Activated gamma-delta T cell treated with anti-CD3 and anti-CD28 coated beads, Interleukin-2, amount 50 U/mL, for 16 hours (primary cell): ENCODE measurements at places on chromosomes 11 and 22.

GRCh38 chr22:42299586-42300258 is 29.3 kb upstream of the TCF20 start:
- DNase-seq = no peak

DNA sequence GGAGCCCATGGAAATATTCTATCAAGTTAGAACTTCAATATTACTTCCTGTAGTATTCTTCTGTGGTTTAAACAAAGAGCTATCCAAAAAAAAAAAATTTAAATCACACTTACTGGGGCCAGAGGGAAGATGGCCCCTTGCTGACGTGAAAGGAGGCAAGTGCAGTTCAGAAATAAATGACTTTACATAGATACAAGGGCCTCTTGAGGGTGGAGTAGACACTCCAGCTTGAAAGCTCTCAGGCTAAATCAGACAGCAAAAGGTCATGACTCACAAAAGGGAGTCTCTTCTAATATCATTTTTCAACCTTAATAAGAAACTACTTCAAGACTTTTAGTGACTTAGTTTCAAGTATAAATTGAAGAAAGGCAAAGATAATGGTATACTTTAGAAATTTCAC is 1160.3 kb downstream of the FAM181B start:
- no peak for DNase-seq

GRCh38 chr11:18012122-18012905 is 533 bp downstream of the SERGEF start:
- no peak for DNase-seq

- no peak for DNase-seq
These were observed 321.6 kb upstream of the B3GAT1 start for GRCh38 chr11:134733646-134734045.

DNA sequence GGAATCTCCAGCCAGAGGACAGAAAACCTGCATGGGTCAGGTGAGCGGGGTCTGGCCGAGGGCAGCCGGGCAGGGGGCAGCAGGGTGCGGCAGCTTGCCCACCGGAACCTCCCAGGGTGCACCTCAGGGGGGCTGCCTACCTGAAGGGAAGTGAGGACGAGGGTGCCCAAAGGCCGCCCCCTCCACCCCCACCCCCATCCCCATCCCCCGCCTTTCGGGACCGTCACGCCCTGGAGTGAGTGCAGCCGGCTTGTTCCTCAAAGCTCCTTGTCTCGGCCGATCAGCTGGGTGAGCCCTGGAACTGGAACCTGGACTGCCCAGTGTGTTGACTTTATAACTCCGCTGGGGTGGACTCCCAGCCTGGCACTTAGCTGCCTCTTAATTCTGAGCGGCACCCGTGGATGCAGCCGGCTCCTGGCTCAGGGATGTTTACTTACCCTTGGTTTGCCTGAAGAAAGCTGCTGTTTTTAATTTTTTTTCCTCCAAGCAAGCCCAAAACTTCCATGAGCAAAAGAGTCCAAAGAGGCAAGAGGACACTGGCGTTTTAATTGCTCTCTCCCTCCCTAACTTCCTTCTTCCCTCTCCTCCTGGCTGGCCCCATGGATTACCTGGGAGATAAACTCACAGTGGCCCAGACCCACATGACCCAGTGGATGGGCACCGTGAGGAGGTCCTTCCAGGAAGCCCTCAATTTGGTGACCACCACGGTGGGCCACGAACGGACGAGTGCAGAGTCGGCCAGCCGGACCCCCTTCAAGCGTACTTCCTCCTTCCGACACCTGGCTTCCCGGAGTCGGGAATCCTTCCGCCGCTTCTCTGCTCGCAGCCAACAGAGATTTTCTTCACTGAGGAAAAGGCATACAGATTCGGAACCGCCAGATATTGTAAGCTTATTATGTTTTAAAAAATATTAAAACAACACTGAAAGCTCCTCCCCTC is 87.8 kb upstream of the CRYBB3 start:
- DNase-seq = no peak

GRCh38 chr11:70517988-70518907 is 119.9 kb downstream of the CTTN start:
- DNase-seq = no peak

DNA sequence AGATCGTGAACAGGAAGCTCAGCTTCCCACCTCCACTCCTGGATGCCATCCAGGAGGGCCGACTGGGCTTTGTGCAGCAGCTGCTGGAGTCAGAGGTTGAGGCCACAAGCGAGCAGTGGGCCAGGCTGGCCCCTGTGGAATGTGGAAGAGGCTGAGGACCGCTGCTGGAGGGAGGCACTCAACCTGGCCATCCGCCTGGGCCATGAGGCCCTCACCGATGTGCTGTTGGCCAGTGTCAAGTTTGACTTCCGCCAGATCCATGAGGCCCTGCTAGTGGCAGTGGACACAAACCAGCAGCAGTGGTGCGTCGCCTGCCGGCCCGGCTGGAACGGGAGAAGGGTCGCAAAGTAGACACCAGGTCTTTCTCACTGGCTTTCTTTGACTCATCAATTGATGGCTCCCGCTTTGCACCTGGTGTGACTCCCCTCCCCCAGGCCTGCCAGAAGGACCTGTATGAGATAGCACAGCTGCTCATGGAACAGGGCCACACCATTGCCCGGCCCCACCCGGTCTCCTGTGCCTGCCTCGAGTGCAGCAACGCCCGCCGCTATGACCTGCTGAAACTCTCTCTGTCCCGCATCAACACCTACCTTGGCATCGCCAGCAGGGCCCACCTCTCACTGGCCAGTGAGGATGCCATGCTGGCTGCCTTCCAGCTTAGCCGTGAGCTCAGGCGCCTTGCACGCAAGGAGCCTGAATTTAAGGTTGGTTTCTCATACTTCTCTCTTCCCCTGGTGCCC is 24.9 kb downstream of the ART5 start:
- DNase-seq = no peak

- DNase-seq = no peak
These were observed 32.8 kb downstream of the ARHGAP20 start for GRCh38 chr11:110679323-110679975.

DNA sequence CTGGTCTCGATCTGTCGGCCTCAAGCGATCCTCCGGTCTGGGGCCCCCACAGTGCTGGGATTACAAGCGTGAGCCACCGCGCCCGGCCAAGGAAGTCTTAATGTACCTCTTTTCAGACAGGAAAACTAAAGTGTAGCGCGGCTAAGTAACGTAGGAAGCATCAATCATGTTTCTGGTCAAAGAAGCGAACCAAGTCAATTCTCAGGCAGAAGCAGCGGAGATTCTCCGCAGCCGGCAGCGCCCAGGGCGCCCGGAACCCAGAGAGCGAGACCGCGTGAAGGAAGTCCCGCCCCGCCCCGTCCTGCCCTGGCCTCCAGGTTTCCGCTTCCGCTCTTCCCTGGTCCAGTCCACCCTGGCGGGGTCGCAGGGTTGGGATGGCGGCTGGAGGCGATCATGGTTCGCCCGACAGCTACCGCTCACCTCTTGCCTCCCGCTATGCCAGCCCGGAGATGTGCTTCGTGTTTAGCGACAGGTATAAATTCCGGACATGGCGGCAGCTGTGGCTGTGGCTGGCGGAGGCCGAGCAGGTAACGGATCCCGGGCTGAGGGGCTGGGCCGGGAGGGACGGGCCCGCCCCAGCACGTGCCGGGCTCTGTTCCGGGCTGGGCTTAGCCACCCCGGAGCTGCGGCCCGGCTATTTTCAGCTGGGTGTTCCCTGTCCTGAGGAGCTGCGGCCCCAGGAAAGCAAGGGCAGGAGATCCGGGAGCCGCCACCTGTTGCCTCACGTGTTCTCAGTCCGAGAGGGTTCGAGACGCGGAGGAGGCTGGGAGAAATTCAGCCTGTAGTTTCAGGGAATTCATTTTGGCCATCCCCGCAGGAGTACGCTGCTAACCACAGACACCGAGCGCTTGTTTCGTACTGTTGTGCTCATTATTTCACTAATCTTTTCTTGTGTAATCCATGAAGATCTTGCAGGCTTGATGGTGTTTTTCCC is at the start of gene ADSL:
TSS of gene ADSL (plus strand) at position 316 of the 934 bp plus-strand sequence. CDS start at position 375, 59 bp downstream.
- DNase-seq = peak; percentile 74

DNA sequence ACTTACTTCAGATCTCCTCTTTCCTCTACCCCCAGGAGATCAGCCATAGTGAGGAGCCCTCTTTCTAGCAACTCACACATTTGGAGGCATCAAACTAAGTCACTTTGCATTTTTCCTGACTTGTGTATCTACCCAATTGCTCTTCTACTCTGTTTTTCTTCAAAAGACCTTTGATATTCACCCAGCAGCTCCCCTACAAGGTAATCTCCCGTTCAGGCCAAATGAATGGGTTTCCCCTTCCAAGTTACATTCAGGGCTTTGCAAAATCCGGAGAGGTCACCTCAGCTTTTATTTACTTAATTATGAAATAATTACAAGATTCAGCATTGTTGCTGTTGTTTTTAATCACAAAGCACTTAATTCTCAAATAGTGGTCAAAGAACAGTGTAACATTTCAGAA is 6.1 kb downstream of the LARGE1 start:
- no peak for DNase-seq

- no peak for DNase-seq
These were observed 30.9 kb upstream of the OR56A1 start for GRCh38 chr11:6061475-6061874.

DNA sequence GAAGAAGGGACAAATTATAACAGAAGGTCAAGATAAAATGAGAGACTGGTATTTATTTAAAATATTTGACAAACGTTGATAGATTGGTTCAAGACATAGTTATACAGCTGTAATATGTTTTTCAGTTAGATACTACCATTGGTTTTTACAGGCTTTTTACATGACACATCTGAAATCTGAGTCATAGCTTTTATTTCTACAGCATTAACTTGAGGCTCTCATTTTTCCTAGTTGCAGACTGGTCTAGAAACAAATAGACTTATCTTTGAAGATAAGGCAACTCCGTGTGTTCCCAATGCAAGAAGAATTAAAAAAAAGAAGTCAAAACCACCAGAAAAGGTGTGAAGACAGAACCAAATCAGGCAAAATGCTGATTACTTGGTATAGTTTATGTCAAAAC is 31.3 kb downstream of the CEP57 start:
- DNase-seq = no peak

DNA sequence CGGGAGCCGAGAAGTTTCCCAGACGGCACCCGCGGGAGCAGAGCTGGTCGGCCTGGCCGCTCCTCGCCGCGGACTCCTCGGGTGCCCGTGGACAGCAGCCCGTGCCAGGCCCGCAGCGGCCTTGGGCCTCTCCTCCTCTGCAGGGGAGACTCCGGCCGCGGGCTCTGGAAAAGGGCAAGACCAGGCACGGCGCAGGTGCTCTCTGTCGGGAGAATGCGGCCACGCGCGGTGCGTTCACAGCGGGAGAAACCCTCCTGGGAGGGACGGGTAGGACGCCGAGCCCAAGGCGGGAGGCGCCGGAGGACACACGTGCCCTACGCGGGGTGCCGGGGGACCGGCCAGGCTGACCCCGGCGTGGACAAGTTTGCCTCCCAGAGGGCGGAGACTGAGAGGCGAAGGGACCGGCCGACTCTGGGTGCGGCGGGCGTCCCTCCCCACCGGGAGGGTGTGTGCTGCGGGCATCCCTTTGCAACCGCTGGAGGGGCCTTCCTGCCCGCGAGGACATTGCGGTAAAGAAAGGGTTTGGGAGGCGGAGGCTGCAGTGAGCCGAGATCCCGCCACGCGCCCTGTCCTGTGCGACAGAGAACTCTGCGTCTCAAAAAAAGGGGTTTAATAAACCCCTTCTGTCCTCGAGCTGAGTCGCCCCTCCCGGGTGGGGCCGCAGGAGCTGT is 2.3 kb downstream of the IFITM1 start:
- DNase-seq = no peak

GRCh38 chr11:8754241-8754640 is 71.6 kb downstream of the RPL27A start:
- no peak for DNase-seq

GRCh38 chr11:133895551-133895950 is 50.2 kb upstream of the SPATA19 start:
- no peak for DNase-seq

DNA sequence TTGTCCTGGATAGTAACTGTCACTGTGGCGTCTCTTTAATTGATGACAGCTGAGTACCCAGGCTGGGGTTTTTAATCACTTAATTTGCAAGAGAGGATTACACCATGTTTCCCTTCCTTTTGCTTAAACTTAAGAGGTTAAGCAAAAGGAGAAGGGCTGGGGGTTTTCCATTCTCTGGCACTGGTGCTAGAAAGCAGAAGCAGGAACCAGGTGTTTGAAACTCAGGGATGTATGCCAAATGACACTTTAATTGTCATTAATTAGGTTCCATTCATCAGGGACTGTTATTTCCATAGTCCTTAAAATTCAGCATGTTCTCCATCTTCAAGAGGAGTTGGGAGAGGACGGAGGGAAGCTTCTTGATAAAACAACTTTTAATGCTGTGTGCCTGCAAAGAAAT is 746.2 kb downstream of the NELL1 start:
- no peak for DNase-seq

DNA sequence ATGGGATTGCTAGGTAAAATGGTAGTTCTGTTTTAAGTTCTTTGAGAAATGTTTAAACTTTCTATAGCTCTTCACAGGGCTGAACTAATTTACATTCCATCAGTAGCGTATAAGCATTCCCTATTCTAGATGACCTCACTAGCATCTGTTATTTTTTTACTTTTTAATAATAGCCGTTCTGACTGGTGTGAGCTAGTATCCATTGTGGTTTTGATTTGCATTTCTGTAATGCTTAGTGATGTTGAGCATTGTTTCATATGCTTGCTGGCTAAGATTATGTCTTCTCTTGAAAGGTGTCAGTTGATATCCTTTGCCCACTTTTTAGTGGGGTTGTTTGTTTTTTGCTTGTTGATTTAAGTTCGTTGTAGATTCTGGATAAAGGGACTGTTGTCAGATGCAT is 35.9 kb downstream of the MMP27 start:
- no peak for DNase-seq

GRCh38 chr22:46472722-46473016 is 64.8 kb downstream of the CELSR1 start:
- DNase-seq = no peak

- no peak for DNase-seq
These were observed 176.9 kb downstream of the IGLL1 start for GRCh38 chr22:23403152-23403719.
